Aorta (tissue), 5 donors: ENCODE measurements at places on chromosomes 1 and 21.

- DNase-seq = no peak
- no peaks in the 10 kb centered on the region for H3K4me1 ChIP-seq
- H3K27me3 ChIP-seq = no peaks in the 10 kb centered on the region
- H3K36me3 ChIP-seq = no peaks in the 10 kb centered on the region
- no peak overlapping the region for H3K4me3 ChIP-seq
Measured at GRCh38 chr1:163054181-163054591, 15.0 kb upstream of the RGS4 start.

GRCh38 chr1:221381910-221382623 is 359.8 kb downstream of the DUSP10 start:
- no peaks in the 10 kb centered on the region for H3K27me3 ChIP-seq
- DNase-seq = no peak
- no peaks in the 10 kb centered on the region for H3K4me1 ChIP-seq
- H3K36me3 ChIP-seq = no peaks in the 10 kb centered on the region

DNA sequence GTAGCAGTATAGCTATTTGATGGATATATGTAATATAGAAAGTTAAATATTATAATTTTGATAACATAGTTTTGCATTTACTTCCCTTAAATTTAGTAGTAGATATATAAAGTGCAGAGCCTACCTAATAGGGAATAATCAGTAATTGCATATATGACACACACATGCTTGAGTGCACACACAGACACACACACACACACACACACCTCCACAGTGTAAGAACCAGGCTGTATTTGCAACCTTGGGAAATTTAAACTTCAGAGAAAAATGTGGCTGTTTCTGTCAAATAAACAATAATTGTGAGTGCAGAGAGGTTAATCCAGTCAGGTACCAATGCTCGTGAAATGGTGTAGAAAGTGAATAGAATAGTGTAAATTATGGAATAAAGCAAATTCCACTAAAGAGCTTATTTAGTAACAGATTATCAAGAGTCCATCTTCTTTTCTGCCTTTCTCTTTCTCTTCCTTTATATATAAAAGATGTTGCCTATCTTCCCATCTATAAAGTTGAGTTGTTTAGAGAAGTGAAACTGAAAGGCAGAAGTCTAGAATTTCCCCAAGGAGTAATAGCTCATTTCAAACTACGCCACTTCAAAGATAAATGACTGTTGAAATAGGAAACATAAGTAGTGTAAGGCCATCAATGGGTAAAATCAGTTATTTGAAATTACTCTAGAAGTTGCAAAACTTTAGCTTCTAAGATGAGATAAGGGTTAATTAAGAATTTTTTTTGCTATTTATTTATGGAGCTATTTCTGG is 273.7 kb downstream of the SRGAP2C start:
- no peaks in the 10 kb centered on the region for H3K27me3 ChIP-seq
- H3K4me3 ChIP-seq = no peak overlapping the region
- no peaks in the 10 kb centered on the region for H3K4me1 ChIP-seq
- no peak for DNase-seq
- H3K36me3 ChIP-seq = no peaks in the 10 kb centered on the region

DNA sequence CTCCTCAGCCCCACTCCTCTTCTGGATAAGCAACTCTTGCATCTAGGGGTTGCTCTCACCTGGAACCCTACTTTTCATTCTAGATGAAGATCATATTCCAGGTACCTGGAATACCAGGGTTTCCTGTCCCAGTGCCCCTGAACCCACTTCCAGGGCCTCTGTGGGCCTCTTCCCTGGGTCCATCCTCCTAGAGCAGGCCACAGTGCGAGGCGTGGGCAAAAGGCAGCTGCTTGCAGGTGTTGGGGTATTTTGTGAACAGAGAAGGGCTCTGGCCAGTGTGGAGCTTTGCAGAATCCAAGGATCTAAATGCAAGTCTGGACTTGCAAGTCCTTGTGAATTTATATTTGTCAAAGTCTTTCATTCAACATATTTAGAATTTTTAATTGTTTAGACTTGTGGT is 240.4 kb upstream of the POU3F1 start:
- no peaks in the 10 kb centered on the region for H3K4me1 ChIP-seq
- no peak for DNase-seq
- no peaks in the 10 kb centered on the region for H3K27me3 ChIP-seq
- H3K4me3 ChIP-seq = no peak overlapping the region
- no peak overlapping the region for H3K27ac ChIP-seq
- no peaks in the 10 kb centered on the region for H3K36me3 ChIP-seq

- no peaks in the 10 kb centered on the region for H3K36me3 ChIP-seq
- no peak overlapping the region for H3K27ac ChIP-seq
- DNase-seq = no peak
- no peaks in the 10 kb centered on the region for H3K4me1 ChIP-seq
Measured at GRCh38 chr1:21775550-21775914, 7.4 kb downstream of the USP48 start.
